ENCODE measurements at places on chromosomes 11 and 22.

- ATAC-seq = no peak
Observed at GRCh38 chr22:45638834-45639746, 32.5 kb upstream of the ATXN10 start.

DNA sequence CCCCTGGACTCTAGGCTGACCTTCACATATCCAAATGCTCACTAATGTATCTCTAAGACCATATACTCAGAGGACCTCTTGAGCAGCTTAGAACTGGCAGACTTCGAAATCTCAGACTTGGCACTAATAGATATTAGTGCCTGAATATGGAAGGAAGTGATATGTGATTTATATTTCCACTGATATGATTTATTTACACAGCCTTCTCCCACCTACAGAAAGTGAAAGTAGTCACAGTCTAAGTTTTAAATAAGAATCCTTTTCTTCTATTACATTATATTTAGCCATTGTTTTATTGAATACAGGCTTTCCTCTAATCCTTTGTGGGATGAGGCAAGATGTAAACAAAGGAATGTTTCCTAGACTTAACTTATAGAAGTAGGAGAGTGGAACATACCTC, 6.7 kb upstream of the NAV2 start:
- ATAC-seq = no peak

- ATAC-seq = peak; percentile 50
Observed at GRCh38 chr11:2892215-2892966, 6.8 kb upstream of the CDKN1C start.

GRCh38 chr22:42699976-42700352, 20.7 kb downstream of the A4GALT start:
- ATAC-seq = no peak

DNA sequence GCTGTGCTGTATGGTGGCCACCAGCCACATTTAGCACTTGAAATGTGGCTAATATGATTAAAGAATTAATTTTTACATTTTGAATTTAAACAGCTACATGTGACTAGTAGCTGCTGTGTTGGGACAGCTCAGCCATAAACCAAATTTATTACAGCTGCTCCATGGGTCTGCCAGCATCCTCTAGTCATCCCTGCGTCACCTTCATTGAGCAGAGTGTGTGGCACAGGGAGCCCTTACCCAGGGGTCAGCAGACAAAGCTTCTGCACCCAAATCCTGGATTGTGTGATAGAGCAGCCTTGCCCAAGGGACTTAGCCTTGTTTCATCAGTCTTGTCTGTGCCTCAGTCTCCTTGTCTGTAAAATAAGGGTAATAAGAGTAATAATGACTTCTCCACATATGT, 19.4 kb upstream of the ACCSL start:
- ATAC-seq = no peak

GRCh38 chr11:121321614-121322243, 29.2 kb downstream of the SC5D start:
- peak; percentile 69 for ATAC-seq

GRCh38 chr11:37963440-37963839, 1365.4 kb upstream of the RAG2 start:
- no peak for ATAC-seq

GRCh38 chr22:19207401-19207808, 28.9 kb upstream of the SLC25A1 start:
- ATAC-seq = no peak

GRCh38 chr11:56917708-56918400, 70.9 kb upstream of the OR5AK2 start:
- no peak for ATAC-seq

GRCh38 chr11:117259417-117259816, 26.9 kb downstream of the RNF214 start:
- no peak for ATAC-seq

DNA sequence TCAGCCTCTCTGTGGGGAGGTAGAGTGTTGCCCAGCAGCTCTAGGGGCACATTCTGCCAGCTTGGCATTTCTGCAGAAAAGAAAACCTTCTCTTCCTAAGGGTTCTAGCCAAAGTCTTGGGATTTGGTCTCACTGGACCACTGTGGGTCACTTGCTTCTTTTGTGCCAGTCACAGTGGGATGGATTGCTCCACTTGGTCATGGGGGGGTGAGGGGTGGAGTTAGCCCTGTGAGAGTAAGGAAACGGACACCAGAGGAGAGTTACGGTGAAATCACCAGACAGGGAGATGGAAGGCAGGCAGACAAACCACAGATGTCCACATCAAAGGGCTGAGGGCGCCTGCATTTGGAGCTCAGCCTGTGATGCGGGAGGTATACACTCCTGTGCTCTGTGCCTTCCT, 10.8 kb downstream of the SGSM1 start:
- ATAC-seq = no peak

DNA sequence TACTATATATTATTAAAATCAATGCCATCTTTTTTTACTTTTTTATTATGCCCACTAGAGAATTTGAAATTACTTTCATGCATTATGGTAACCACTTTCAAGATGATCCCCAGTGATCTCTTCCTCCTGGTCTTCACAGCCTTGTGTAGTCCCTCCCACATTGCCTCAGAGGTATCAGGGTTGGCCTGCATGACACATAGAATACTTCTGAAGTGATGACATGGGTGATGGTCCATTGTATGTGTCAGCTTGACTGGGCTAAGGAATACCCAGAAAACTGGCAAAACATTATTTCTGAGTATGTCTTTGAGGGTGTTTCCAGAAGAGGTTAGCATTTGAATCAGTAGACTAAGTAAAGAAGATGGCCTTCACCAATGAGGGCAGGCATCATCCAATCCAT, 14.2 kb upstream of the ISX start:
- ATAC-seq = no peak

DNA sequence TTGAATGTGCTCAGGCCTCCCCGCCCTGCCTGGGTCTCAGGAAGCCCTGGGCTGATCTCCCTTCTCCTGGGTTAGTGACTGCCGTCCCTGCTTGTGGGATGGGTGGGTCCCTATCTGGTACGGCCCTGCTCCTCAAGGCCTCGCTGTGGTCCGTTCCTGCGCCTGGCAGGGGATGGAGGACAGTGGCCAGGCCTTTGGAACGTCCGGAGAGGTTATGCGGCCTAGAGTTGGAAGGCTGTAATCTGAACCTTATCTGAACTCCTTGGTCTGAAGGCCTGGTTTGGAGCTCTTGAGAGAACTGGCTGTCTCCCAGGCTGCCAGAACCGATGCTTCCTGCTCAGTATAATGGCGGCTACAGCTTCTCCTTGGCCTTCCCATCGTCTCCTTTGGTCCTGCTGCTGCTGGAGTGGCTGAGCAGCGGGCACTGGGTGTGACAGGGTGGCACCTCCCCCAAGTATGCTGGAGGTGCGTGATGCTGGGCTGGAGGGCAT, 72.8 kb downstream of the FLI1 start:
- ATAC-seq = no peak

- ATAC-seq = no peak
Observed at GRCh38 chr11:45755281-45755859, 49.6 kb upstream of the SLC35C1 start.

DNA sequence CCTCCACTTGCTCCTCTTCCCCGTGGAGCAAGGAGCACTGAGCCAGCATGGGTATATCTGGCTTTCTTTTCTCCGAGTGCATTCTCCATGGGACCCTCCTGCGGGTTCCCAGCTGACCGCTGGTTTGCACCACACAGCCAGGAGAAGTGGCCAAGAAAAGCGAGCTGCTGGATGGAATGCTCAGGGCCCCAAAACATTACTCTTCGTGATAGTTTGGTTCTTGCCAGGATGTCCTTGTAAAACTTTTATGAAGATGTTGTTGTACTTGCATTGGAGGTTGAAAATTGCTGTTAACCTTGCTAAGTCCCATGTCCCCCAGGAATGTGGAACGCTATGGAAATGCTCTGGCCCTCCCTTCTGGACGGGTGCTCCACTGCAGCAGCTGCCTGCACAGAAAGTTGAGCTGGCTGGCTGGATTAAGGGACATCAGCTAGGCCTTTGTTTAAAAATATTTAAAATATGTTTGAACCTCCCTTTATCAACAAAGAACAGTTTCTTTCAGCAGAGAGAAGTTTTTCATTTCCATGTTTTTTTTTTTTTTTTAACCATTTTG, 68.7 kb downstream of the ZNRF3 start:
- ATAC-seq = no peak

DNA sequence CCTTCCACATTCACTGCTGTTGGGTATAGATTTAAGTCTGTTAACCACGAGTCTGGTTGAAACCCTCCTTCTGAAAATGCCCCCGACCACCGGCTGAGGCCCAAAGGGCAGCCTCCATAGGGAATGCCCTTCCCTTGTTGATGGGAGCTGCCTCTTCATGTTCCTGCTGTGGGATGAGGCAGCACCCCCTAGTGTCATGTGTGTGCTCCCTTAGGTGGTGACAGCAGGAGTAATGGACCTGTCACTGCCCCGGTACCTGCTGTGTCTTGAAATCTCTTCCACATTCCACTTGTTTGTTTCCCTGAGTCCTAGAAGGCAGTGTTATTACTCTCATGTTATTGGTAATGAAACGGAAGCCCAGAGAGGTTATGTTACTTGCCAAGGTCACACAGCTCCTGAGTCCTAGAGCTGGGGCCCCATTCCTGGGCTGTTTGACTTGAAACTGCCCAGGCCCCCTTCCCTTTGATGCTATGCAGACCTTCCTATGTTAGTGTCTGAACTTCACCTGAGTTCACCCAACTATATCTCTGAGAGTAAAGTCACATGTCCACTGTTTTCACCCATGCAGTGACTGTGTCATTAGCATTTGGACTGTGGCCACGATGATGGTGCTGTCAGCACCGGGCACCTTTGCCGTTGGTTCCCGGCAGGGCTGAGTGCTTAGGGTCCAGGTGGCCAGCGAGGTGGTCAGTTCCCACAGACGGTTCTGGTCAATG, 234.3 kb downstream of the TBC1D22A start:
- ATAC-seq = no peak

DNA sequence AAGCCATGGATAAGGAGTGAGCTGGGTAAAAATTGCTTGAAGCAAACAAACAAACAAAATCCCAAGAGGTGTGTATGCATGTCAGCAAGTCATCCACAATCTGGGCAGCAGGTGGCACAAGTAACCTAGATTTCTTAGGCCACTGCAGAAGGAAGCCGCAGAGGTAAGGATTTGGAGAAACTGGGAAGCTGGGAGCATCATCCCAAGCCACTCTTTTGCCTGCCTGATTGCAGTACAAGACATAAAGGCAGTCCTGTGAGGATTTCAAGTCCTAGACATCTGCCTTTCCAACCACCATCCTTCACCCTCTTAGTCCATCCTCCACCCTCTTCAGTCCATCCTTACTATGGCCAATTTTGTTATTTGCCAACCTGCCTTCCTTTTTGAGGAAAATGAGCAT, 67.2 kb upstream of the BMAL1 start:
- ATAC-seq = no peak
